Activated CD8-positive, alpha-beta T cell treated with anti-CD3 and anti-CD28 coated beads for 36 hours (primary cell): ENCODE measurements at places on chromosomes 4 and X. TPM values are rescaled to one million over a fixed set of nuclear protein-coding genes. Genes with fewer than 3 reads are reported as not detected.

- DNase-seq = peak; percentile 7
These were observed 41.1 kb downstream of the LUZP4 start for GRCh38 chrX:115330498-115331168.

DNA sequence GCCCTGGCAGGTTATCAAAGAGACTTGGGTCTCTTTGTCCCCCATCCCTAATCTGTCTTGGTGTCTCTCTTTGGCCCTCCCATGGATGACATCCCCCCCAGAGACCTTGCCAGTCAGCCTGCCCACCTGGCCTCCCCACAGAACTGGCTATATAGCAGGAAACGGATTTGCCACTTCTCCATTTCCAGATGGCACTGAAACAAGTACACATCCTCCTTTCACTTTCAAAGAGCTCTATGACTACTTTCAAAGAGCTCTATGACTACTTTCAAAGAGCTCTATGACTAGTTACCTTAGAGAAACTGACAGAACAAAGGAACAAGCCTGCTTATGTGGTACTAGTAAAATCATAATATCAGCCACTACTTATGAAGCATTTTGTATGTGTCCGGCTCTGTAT, 175.3 kb downstream of the MAML3 start:
- peak; percentile 44 for DNase-seq

GRCh38 chr4:165537028-165537648, 158.3 kb downstream of the CPE start:
- DNase-seq = peak; percentile 8

GRCh38 chr4:132384709-132385108, 764.4 kb upstream of the PCDH10 start:
- no peak for DNase-seq

DNA sequence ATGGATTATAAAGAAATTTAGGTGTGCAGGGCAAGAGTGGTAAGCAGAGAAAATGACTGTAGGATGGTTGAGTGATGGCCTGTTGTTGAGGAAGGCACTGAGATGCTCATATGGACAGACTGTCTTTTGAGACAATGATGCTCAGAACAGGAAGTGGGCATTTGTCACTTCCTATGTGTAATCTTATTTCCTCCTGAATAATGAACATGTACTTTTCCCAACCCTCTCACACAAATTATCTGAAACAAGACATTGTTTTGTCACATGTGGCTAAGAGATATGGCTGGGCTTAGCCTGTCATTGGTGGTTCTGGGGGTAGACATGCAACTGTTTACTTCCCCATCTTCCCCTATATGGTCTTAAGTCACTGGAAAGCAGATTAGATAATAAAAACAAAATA, 240.5 kb downstream of the CFAP47 start:
- DNase-seq = no peak

GRCh38 chr4:170102426-170102825, 12.7 kb upstream of the AADAT start:
- DNase-seq = no peak

DNA sequence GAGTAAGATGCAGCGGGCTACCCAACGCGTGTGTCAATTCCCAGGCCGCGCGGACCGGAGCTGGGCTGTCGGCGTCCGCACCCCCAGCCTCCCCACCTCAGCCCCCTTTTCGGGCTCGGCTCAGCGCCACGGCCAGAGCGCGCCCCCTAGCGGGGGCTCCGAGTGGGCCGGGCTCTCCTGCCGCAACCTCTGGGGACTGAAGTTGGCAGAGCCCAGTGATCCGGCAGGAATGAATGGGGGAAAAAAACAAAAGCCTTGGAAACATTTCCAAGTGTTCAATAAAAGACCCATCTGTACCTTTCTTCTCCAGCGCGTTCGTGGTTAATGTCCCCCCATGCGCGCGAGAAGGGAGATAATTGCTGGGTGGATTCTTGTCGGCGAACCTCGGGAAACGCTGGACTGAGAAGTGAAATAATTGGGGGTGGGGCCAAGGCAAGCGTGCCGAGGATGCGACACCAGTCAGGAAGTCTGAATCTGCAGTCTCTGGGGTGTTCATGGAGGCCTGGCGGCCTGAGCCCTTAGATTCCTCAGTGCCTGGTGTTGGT, 5.2 kb upstream of the ARX start:
- peak; percentile 45 for DNase-seq

GRCh38 chr4:113248320-113248719, 198.9 kb downstream of the ANK2 start:
- DNase-seq = no peak

DNA sequence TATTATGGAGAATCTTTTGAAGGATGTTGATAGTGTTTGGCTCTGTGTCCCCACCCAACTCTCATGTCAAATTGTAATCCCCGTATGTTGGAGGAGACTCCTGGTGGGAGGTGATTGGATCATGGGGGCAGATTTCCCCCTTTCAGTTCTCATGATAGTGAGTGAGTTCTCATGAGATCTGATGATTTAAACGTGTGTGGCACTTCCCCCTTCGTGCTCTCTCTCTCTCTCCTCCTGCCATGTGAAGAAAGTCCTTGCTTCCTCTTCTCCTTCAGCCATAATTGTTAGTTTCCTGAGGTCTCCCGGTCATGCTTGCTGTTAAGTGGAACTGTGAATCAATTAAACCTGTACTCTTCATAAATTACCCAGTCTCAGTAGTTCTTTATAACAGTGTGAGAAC, 166.1 kb upstream of the NUDT6 start:
- no peak for DNase-seq

DNA sequence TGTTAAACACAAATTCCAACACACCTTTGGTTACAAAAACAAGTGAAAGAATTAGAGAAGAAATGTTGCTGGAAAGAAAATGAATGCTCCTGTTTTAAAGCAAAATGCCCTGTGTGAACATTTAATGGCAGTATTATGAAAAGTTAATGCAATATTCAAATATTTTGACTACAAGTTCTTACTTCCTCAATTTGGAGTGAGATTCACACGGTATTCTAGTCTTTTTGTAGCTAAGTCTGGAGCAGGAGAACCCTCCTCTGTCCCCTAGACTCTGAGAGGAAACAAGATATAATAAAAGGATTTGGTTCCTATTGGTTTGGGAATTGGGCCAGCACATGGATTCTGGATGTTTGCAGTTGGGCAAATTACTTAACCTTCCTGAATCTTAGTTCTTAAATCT, 12.7 kb downstream of the MAD2L1 start:
- no peak for DNase-seq

The DDIT4L gene
- 0.63 TPM for total RNA-seq

The BTC gene
- total RNA-seq = not detected

The PHKA1 gene
- total RNA-seq = 6.9 TPM
